ENCODE measurements at places on chromosomes 5 and 9. TPM values are rescaled to one million over a fixed set of nuclear protein-coding genes. Genes with fewer than 3 reads are reported as not detected.

Gene RASEF
- total RNA-seq: 0.25 TPM

Gene SPINK6
- not detected for total RNA-seq

Gene GPR150
- total RNA-seq: not detected

Gene MEF2C
- 24.1 TPM for total RNA-seq

Gene MSANTD3
- 49.3 TPM for total RNA-seq

Gene RPL37
- total RNA-seq: 840 TPM

Gene ZFP2
- 2.2 TPM for total RNA-seq

Gene LURAP1L
- total RNA-seq: 25.6 TPM

Gene NIPAL4
- total RNA-seq: not detected

Gene GKAP1
- total RNA-seq: 47.4 TPM

- no peak for DNase-seq
Observed at GRCh38 chr9:112520656-112521055, 34.0 kb downstream of the KIAA1958 start.

DNA sequence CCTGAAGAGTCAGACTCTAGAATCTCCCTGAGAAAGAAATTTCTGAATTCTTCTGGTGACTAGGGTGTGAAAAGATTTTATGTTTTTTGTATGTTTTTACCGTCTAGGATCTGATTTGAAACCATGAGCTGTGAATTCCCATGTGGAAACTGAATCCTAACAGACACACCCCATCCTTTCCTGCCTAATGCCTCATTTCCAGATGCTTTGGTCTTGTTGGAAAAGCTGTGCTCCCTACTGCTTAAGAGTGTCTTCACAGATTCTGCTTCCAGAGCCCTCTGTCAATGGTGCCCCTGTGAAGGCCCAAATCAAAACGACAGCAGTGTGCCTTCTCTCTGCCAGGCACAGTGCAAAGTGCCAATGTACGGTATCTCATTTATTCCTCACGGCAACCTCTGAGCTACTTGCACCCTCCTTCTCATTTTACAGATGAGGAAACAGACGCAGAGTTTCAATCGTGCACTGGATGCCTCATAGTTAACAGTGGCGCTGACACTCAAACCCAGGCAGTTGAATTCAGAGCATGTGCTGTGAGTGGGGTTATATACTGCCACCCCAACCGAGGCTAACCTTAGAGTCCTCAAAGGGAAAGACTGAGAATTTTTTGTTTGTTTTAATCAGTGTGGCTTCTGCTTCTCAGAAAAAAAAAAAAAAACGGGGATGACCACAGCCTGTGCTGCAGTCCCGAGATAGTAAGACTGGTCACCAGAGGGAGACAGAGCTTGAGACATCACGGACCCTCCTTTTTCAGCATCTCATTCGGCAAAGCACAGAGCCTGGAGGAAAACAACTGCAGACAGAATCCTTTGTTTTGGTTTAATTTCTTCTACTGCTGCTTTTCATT, 188.4 kb downstream of the SNCAIP start:
- peak; percentile 41 for DNase-seq

DNA sequence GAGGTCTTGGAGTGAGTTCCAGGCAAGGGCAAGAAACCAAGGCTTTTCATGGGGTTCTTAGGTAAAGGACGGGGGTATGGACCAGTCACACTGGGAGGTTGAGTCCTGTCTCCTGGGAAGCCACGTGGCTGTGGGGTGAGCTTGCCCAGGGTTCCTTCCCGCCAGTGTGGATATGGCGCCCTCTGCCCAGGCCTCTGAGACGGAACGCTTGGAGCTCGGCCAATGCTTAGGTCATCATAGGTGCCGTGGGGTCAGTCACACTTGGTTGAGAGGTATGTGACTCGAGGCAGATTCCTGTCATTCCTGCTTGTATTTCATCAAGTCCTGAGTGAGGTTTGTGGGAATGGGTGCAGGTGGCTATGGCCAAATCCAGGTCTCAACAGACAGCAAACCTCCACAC, 46.2 kb downstream of the TENT4A start:
- DNase-seq: no peak

GRCh38 chr5:156182174-156182967, 144.6 kb upstream of the SGCD start:
- no peak for DNase-seq

GRCh38 chr9:111833941-111834340, 39.2 kb upstream of the SHOC1 start:
- DNase-seq: no peak

GRCh38 chr5:18101532-18101931, 467.3 kb downstream of the TAF11L14 start:
- no peak for DNase-seq

DNA sequence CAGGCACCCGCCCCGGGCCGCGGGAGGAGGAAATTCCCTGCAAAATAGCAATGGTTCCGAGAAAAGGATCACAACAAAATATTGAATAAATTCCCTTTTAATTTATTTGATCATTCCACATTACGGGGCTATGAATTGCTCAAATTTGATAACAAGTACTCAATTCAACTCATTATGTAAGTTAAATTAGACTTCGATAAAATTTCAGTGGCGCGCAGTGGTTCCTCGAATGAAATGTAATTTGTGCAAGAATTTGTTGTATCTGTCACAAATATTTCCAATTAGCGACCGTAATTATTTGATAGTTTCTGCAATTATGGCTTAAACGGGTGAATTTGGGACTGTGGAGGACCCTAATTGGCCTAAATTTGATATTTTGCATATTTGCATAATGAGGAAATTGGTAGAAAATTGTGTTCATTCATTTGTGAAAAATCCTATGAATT, 76.0 kb upstream of the TBCA start:
- DNase-seq: no peak

GRCh38 chr9:119802621-119803020, 433.4 kb upstream of the BRINP1 start:
- DNase-seq: peak; percentile 29

GRCh38 chr5:158569534-158569933, 530.2 kb downstream of the EBF1 start:
- no peak for DNase-seq

- no peak for DNase-seq
Observed at GRCh38 chr9:21473236-21473635, 8.9 kb downstream of the IFNE start.

GRCh38 chr5:73960023-73960422, 334.0 kb downstream of the ARHGEF28 start:
- no peak for DNase-seq
